ENCODE measurements at places on chromosomes 6 and 20. TPM values are rescaled to one million over a fixed set of nuclear protein-coding genes. Genes with fewer than 3 reads are reported as not detected.

TAAR2 gene
- not detected for total RNA-seq

BPIFB4 gene
- not detected for total RNA-seq

DNA sequence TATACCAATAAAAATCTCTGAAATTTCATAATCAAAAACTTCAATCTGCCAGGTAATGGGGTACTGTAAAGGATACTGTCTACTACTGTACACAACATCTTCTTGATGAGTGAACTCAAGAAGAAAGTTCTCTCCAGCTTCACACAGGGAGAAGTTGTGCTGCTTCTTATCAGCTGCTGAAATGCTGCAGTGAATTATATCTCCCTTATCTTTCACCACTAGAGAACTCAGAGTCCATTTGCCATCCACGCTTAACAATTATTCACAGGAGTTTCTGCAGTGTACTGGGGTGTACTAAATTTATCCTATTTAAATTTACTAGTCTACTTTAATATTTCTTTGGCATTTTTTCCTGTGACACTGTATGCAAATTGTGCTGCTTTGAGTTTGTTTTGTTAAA is 384.8 kb downstream of the TFAP2B start:
- DNase-seq: no peak

DBNDD2 gene
- 99.3 TPM for total RNA-seq

GRCh38 chr6:151452750-151453427 is 963 bp upstream of the RMND1 start:
- no peak for DNase-seq

VEGFA gene
- total RNA-seq: 39.2 TPM

DNA sequence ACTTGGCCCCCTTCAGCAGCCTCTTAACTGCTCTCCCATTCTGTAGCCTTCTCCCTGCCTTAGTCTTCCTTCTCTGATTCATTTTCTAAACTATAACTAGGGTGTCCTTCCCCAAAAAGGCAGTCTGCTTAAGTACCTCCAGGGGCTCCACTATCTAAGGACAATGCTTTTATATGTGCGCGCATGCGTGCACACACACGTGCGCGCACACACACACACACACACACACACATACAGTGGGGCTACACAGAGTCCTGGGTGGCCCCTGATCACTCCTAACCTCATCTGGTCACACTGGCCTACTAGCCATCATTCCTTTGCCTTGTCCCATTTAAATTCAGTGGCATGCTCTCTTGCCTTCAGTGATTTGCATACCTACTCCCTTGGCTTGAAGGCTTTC is 654.3 kb upstream of the CHD6 start:
- DNase-seq: peak; percentile 42

MAS1 gene
- not detected for total RNA-seq

BPIFB1 gene
- not detected for total RNA-seq

GRCh38 chr6:57159127-57159526 is 13.0 kb upstream of the BAG2 start:
- DNase-seq: no peak

FAXC gene
- 41.9 TPM for total RNA-seq

TMEM170B gene
- 5.5 TPM for total RNA-seq

DNA sequence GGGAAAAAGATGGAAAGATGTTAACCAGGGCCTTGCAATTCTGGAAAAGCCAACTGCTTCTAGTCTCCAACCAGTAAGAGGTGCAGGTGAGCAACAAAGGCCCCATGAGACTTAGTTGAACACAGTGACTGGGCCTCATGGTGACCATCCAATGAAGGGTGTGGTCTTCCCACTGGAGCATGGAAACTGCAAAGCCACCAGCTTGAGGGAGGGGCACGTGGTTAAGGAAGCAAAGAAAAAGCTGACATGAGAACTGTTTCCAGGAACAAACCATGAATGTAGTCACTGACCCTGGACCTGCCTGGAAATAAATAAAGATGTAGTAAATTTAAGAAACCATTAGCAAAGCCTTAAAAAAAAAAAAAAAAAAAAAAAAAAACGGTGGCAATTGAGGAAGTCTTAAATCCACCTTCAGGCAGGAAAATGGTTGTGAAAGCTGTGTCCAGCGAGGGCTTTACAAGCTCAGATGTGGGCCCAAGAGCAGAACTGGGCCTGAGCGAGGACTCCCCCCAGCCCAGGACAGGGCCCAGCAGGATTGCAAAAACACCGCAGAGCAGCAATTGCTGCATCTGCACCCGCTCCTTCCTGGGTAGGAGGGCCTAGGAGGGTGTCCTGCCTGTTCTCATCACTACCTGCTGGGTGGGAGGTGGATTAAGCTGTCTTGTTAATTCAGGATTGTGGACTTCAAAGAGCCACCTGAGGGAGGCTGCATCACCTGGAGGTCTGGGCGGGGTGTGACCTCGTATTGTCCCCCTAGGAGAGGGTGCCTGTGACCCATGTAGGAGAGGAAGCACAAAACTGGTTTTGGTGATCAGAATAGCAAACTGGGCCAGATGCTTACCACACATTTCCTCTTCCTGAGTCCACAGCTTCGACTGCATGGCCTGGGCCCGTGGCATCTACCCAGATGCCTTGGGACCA is 10.3 kb downstream of the GFRA4 start:
- DNase-seq: no peak

- DNase-seq: no peak
Measured at GRCh38 chr6:13248584-13248985, 79.8 kb downstream of the TBC1D7 start.

- no peak for DNase-seq
Measured at GRCh38 chr6:137736048-137736818, 130.8 kb upstream of the TNFAIP3 start.

- DNase-seq: no peak
Measured at GRCh38 chr20:49785149-49785851, 27.3 kb upstream of the SLC9A8 start.

FBXO5 gene
- total RNA-seq: 2.1 TPM

DNA sequence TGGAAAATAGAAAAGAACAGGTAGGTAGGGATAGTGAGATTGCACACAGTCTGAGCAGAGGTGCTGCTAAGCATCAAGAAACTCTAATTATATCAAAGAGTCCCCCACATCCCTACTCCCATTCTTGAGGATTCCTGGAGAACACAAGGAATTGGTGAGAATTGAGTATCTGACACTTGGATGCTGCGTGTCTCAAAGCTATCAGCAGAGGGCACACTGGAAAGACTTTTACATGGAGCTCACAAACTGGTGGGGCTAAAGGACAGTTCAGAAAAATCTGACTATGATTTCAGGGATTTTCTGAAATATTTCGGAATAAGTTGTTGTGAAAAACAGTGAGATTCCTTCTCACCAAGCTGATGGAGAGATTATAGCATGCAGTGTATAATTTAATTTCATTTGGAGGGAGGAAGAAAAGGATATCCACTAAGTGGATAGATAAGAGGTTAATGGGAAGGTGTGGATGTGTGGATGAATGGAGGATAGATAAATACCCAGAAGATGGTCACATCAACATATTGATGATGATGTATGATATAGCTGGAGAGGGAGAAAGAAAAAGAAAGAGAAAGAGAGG is 215.4 kb upstream of the DEFB112 start:
- DNase-seq: no peak

GRCh38 chr6:7112741-7113313 is 5.1 kb downstream of the RREB1 start:
- no peak for DNase-seq

GRCh38 chr6:37125774-37126492 is 44.0 kb upstream of the PIM1 start:
- no peak for DNase-seq

SDC4 gene
- 77.2 TPM for total RNA-seq

PLCB4 gene
- 61.8 TPM for total RNA-seq

GRCh38 chr20:5488823-5489222 is 172.1 kb upstream of the PROKR2 start:
- DNase-seq: no peak

DNA sequence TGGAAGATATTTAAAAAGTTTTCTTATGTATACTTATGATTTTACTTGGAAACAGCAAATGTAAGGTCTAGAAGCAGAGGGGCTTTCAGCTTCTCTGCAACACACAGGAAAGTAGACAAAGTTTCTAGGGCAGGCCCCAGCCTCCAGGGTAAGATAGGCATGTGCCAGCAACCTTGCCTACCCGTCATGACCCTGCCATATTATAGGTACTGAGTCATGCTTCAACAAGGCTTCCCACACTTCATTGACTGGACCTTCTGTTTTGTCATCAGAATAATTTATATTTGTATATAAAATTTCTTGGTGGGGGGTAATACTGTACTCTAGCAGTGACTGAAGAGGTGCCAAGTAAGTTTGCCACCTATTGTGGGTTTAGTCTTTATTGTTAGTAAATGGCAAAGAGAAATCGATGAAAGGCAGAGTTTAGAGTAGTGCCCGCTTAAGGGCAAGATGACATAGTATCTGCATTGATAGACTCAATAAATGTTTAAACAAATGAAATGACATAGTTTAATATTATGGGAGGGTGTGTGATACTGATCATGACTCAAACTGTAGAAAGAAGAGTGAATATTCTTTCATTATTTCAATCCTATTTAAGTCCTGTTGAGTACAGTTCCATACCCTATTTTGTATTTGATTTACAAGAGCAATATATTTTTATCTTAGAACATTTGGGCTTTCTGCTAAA is 95.6 kb downstream of the JARID2 start:
- DNase-seq: no peak

MYL9 gene
- total RNA-seq: 2,202 TPM

DNA sequence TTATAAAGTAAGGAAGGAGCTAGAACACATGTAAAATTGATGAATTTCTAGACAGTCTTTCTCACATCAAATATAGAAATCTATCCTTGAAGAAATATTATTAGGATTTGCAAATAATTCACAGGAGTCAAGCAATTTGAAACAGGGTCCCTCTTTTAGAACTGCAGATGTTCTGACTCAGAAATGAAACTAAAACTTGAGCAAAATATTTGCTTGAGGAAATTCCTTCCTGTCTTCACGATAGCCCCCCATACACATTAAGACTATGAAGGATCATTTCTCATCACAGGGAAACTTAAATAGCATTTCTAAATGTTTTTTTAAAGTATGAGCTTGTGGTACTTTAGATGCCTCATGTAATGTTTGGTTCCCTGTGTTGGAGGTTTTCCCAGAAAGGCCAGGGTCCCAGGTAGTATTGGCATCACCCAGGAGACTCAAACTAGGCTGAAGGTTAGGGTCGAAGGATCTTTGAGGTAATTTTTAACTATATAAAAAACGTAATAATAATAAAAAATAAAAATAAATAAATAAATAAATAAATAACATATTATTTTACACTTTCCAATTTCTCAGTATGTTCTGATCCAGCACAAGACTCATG is 144.0 kb upstream of the TBX18 start:
- DNase-seq: no peak

DNA sequence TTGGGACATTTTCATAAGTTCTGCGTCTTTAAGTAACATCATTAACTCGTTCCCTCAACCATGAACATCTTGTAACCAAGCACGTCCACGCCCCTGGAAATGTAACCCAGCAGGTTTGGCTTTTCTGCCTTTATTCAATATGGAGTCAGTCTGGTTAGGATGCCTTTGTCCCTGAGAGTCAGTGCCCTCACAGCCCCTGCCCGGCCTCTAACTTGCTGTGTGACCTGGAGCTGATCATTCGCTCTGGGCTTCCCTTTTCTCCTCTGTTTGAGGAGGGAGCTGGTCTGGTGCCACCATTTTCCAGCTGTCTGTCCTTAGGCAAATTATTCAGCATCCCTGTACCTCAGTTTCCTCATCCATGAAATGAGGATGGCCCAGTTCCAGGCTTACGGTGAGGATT is 26.5 kb upstream of the ANGPT4 start:
- DNase-seq: no peak

GRCh38 chr20:53338716-53339115 is 254.9 kb downstream of the ZNF217 start:
- DNase-seq: no peak

- peak; percentile 91 for DNase-seq
Measured at GRCh38 chr6:290111-290922, 2.0 kb upstream of the DUSP22 start.

DNA sequence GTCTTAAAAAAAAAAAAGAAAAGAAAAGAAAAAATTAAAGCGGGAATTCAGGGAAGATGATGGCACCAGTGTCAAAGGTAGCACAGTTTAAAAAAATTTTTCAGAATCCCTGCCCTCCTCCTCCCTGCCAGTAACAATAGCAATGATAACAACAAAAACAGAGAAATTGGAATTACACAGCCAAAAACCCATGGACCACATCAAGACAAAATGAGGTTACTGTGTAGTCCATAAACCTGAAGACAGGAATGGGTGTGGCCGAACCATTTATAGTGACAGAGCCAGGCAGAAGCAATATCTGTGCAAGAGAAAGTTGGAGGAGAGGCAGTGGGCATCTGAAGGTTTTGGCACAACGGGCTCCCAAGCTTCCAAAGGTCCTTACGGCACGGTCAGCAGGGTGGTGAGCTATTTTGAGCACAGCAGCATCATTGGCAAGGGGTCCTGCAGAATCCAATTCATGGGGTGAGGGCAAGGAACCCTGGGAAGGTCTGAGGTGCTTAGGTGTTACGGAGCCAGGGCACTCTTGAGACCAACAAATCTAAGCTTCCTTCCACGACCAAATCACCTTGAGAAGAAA is 202.3 kb downstream of the GMPR start:
- no peak for DNase-seq

DNA sequence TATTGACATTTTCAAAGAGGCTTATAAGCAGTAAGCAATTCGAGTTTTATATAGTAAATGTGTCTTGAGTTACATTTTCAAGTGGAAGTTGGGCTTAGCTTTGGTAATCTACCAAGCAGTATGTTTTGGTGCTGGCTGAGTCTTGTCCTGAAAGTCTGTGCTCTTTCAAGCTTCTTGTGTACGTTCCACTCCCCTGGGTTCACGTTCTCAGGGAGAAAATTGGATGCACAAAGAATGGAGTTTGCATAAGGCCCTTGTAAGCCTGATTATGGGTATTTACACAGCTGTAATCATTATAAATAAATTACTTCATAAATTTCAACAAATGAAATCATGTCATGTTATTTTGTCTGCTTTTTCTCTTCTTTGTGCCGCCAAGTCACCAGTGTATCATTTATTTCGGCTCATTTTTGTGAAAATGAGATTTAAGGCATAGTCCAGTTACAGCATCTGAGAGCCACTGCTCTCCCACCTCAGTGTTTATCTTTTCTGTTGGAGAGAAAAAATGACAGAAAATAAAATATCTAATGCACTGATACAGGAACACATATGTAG is 262.5 kb downstream of the BTBD3 start:
- DNase-seq: no peak

DNA sequence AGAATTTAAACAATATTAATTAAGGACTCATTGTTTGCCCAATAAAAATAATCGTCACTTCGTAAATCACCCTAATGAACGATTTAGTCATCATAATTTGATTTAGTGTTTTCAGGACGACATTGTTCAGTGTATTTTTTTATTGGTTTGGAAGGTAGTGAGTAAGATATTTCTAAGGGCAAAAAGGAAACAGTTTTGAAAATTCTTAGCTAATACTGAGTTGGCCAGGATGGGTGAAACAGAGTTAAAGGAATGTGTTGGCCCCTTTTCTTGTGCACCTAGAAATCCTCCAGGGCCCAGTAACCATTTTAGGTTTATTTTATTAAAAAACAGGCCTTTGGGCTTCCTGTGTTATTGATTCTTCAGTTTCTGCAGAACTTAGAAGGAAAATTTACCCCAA is 25.3 kb downstream of the ANKS1A start:
- no peak for DNase-seq

All from esophagus muscularis mucosa (tissue), 4 donors.